ENCODE measurements at places on chromosomes 3 and 15. TPM values are rescaled to one million over a fixed set of nuclear protein-coding genes. Genes with fewer than 3 reads are reported as not detected.

GRCh38 chr15:64310036-64310435, 45.9 kb downstream of the CSNK1G1 start:
- no peak for DNase-seq

DNA sequence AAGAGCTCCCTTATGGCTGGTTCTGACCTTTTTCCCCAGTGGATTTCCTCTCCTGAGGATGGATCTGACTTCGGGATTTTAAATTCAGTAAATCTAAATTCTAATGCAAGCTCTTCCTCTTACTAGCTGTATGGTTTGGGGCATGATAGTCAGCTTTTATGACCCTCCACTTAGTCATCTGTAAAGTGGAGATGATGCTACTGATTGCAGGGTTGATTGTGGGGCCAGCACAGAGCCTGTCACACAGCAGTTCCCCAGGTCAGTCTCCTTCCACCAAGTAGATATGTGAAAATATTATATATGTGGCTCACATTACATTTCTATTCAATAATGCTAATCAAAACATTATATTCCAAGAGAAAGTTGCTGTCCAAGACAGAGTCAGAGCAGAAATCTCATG, 141.3 kb upstream of the UBE2E1 start:
- DNase-seq, result no peak

DNA sequence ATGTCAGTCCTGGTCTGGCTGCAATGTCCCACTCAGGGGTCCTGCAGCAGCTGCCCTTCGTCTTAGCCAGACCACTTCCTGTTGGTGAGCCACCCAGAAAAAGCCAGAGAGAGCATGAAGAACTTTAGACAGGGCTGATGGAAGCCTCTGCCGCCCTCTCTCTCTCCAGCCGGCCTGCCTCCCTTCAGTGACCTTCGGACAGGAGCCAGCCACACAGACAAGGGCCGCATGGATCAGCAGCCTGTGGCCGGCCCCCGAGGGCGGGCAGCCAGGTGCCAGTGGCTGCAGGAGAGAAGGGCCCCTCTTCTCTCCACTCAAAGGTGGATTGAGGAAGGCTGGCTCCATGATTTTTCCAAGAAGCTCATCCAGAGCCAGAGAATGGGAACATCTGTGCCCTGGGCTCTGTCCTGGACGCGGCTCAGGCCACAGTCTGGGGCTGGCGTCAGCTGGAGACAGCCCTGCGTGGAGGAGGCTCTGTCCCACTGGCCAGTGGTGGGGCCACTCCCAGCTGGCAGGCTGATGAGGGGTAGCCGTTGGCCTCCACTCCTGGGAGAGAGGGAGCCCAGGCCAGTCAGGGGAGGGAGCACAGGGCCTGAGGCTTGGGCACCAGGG, 42.9 kb downstream of the ISG20 start:
- DNase-seq, result no peak

DNA sequence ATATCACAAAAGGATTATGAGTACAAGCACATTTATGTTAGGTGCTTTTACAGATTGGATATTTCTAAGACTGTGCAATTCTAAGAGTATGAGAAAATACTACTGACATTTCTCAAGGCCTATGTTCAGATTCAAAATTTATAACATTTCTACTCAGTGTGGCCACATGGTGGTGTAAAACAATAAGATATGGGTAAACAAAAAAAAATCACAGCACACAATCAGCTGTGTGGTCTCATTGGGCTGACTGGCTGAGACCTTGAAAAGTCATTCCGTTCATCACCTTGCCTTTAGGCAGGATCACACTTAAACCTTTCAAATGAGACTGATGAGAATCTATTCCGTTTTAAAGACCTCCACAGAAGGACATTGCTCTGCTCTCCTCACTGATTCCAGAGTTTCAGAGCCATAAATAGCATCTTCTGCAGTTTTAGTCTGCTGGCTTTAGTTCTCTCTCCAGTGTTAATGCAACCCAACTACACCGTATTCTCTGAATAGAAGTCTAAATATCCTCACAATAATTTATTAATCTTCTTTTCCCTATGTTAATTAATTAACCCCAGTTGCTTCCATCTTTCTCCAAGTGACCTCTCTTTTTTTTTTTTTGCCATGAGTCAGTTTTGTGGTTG, 158.2 kb downstream of the SPATA16 start:
- DNase-seq, result no peak

GRCh38 chr15:75347222-75348033, 589 bp downstream of the NEIL1 start:
- DNase-seq, result peak; percentile 73

DNA sequence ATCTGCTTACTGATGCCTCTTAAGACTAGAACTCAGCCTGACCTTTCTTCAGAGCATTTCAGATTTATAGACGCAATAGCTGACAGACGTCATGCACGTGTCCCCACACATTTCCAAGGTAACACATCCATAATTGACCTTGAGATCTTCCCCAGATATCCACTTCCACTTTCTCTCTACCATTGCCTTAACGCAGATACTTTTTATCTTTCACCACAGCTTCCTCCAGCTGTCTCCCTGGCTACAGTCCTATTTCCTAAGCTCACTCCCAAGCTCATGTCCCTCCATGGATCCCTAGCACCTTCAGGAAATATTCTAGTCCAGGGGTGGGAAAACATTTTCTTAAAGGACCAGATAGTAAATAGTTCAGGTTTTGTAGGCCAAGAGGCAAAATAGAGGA, 173.0 kb upstream of the MITF start:
- no peak for DNase-seq

GRCh38 chr3:111892070-111892469, 33.0 kb downstream of the PHLDB2 start:
- no peak for DNase-seq

DNA sequence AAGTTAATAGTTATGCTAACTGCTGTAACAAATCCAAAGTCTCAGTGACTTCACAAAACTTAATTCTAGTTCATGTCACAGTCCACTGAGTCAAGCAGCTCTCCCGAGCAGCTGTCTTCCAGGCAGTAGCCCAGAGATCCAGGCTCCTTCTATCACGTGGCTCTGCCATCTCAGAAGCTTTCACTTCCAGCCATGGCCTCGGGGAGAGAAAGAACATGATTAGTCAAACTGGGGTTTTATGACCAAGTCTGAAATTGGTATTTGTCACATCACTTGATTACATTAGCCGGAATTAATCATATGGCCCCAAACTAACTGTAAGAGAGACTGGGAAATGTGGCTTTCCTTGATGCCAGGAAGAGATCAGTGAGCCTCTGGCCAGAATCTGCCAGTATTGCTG, 70.2 kb upstream of the DGKG start:
- no peak for DNase-seq

DNA sequence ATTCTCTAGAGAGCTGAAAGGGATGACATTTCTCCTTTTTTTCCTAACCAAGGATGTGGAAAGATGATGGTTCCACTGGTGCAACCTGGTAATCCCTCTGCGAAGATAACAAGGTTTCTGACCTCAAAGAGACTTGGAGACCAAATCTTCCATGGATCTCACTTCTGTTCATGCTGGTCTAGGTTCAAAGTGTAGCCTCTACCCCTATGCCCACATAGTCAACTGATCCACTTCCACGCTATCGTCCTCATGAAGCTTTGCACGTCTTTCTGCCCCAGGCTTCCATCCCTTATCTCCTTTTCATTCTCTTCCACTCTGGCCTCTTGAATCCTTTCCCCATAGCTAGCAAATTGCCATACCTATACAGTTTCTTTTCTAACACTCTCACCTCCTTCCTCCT, 8.8 kb upstream of the MED12L start:
- no peak for DNase-seq

DNA sequence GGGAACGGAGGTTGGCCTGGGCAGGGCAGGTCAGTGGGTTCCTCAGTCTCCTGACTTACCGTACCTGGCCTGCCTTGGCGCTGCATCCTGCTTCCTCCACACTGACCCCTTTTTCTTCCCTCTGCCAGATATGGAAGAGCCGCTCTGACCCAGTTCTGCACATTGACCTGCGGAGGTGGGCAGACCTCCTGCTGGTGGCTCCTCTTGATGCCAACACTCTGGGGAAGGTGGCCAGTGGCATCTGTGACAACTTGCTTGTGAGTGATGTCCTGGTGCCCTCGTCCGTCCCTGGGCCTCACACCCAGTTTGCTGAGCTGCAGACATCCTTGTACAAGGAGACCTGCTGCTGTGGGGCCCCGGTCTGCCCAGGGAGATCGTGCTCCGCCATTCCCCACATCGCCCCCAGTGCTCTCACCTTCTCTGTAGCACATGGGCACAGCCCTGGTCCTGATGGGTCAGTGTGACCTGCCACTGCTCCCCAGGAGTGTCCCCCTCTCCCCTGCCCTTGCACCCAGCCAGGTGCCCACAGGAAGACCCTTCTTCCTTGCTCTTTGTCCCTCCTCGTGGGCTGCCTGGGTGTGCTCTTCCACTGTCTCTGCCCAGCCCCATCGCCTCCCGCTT, 21.0 kb downstream of the PPCDC start:
- DNase-seq, result no peak

- DNase-seq, result no peak
Measured at GRCh38 chr3:171994646-171995428, 44.5 kb upstream of the FNDC3B start.

GRCh38 chr15:66018488-66018797, 149.2 kb downstream of the RAB11A start:
- no peak for DNase-seq

GRCh38 chr15:76663529-76663928, 241.6 kb downstream of the SCAPER start:
- DNase-seq, result no peak

- DNase-seq, result no peak
Measured at GRCh38 chr3:21839592-21839991, 88.6 kb upstream of the ZNF385D start.

DNA sequence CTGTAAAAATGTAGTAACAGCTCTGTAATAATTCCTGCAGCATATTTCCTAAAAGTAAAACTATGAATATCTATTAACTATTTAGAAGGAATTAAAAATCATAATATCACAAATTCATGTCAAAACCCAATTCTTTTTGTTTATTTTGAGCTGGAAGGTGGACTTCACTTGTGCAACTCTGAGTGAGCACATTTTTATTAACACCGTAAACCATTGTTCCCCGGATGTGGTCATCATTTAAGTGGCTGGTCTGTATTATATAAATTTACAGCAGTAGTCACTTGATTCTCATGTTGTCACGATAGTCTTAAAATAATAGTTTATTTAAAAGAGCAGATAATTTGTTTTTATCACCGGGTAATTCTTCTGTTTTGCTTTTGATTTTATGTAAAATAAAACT, 43.0 kb upstream of the UTS2B start:
- DNase-seq, result no peak

DNA sequence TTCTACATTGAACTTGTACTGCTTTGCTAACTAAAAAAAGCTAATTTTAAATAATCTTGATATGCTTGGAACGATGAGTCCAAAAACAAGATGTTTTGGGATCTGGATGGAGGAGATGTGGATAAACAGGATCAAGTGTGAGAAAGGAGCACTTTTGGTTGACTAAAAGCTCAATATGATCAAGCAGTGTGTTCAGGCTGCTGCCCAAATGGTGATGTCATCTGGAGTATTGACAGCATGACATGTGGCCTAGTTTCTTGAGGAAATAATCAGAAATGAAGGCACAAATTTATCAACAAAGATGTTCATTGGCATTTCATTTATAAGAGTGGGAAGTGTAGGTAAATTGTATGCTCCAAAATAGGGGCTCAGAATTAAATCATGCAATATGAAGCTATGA, 161.2 kb downstream of the SOX2 start:
- no peak for DNase-seq

DNA sequence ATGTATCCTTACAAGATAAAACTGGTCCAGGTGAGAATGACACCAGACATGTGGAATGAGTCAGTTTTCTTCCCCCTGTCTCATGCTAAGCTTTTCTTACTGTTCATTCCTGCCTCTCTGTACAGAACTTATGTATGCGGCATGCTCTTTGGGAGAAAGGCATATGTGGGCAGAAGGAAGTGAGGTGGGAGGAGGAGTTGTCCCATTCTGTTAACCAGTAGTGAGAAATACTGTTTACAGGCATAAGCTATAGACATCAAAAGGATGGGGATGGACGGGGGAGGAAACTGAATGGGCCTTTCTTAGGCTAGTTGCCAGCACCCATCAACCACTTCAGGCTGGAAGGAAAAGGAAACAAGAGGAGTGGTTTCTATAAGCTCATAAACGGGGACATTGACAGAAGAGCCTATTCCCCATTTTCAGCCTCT, 143.6 kb upstream of the BHLHE40 start:
- no peak for DNase-seq

DNA sequence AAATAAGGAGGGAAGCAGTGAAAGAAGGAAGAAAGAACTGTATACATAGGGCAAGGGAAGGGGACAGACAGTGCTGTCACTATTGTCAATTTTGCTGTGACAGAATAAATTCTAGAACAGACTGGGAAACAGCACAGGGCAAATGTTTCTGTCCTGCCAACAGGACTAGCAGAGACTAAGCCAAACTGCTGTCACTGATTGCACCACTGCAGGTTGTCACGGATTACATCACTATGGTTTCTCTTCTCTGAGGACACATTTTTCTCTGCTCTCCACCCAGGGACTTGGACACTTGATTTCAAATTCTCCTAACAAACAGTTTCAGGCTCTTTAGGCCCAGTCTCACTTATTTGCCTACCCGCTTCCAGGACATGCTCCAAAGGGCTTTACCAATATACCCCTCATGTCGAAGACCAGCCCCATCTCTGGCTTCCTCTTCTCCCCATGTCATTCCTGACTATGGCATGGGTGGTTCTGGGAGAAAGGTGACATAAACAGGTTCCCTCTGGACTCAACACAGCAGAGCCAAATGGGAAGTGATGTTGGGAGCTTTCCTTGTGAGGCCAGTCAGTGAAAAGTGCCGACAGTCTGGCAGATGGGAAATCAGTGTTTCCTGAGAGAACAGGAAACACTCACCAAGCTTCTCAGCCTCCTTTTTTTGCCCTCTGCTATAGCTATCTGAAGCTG, 70.2 kb upstream of the ST3GAL6 start:
- DNase-seq, result no peak

GRCh38 chr15:41559239-41559782, 299 bp downstream of the TYRO3 start:
- no peak for DNase-seq

Gene ZNF592
- total RNA-seq, result 39.0 TPM

Gene LYZL4
- not detected for total RNA-seq

Gene GPR27
- total RNA-seq, result not detected

Gene ARHGEF26
- not detected for total RNA-seq

Gene CLEC3B
- total RNA-seq, result 0.59 TPM

Gene EPHA3
- not detected for total RNA-seq

Gene SEMA6D
- total RNA-seq, result not detected

Gene CCR4
- 2.4 TPM for total RNA-seq

All from naive thymus-derived CD4-positive, alpha-beta T cell (primary cell).